ENCODE measurements at places on chromosomes 7 and 10.

GRCh38 chr10:57919864-57920263 is 347.8 kb downstream of the IPMK start:
- DNase-seq, result no peak

GRCh38 chr7:133448012-133448411 is 195.1 kb downstream of the EXOC4 start:
- no peak for DNase-seq

GRCh38 chr10:124688386-124688785 is 55.8 kb downstream of the FAM53B start:
- DNase-seq, result no peak

DNA sequence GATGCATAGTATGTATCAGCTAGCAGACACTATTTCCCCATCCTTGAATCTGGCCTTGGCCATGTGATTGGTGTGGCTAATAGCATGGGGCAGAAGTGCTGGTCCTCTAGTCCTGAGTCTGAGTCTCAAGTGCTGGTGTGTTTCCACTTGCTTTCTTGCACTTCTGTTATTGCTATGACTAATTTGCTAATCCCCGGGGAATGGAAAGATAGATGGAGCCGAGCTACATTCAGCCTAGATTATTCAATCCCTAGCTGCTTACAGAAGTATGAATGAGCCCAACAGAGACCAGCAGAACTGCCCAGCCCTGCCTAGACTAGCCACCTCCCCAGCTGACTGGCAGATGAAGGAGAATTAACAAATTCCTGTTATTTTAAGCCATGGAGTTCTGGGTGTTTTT is 53.2 kb upstream of the SYPL1 start:
- DNase-seq, result no peak

DNA sequence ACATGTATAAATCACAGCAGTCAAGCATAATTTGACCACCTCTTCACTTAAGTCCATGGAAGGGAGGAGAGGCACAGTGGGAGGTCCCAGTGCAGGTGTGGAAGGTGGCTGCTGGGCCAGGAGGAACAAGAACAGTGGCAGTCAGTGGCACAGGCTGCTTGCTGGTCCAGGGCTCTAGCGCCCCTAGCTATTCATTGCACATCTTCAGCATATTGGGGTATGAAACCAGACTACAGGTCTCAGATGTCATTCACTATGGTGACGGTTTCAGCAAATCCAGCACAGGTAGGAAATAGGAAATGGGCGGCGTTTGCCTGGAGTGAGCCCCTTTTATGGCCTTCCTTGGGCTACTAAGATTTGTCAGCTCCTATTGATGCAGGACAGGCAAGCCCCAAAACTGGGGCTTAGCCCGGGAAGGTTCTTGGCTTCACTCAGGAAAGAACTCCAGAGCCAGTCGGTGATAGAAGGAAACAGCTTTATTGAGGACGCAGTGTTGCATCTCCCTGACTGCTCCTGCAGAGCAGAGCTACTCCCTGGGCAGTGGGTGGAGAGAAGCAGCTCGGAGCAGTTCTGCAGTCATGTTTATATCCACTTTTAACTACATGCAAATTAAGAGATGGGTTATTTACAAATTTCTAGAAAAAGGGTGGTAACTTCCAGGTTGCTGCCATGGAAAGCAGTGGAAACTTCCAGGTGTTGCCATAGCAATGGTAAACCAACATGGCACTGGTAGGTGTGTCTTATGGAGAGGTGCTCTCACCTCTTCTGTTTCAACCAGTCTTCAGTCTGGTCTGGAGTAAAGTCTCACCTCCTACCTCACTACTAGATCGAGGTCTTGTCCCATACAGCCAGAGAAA is 608.8 kb downstream of the PARD3 start:
- DNase-seq, result no peak

DNA sequence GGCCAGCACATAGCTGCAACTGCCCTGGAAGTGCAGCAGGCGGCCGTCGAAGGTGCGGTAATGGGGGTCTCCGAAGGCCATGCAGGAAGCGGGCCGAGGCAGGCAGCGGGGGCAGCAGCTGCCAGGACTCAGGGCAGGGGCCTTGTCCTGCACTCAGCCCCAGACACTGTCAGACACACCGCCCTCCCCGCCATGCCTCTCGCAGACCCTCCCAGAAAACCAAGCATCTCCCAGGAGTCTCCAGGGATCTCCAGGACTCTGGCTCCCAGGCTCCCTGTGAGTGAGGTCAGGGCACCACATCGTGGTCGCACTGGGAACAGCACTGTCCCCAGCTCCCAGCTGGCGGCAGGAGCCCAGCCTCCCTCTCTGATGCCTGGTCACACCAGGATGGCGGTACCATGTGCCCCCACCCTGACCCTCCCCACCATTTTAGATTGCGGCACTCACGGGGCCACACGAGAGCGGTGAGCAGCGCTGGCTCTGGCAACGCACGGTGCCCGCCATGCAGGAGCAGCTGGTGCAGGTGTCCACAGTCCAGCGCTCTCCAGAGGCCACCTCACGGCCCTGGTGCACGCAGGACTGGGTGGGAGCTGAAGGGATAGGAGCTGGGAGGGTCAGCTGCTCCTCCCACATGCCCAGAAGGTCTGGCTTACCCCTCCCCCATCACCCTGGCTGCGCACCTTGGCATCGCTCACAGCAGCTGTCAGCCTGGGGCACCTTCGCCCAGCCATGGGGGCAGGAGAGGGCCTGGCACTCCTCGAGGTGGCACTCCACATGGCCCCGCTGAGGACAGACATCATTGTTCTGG is 17.5 kb downstream of the ATP6V1F start:
- DNase-seq, result peak; percentile 78

DNA sequence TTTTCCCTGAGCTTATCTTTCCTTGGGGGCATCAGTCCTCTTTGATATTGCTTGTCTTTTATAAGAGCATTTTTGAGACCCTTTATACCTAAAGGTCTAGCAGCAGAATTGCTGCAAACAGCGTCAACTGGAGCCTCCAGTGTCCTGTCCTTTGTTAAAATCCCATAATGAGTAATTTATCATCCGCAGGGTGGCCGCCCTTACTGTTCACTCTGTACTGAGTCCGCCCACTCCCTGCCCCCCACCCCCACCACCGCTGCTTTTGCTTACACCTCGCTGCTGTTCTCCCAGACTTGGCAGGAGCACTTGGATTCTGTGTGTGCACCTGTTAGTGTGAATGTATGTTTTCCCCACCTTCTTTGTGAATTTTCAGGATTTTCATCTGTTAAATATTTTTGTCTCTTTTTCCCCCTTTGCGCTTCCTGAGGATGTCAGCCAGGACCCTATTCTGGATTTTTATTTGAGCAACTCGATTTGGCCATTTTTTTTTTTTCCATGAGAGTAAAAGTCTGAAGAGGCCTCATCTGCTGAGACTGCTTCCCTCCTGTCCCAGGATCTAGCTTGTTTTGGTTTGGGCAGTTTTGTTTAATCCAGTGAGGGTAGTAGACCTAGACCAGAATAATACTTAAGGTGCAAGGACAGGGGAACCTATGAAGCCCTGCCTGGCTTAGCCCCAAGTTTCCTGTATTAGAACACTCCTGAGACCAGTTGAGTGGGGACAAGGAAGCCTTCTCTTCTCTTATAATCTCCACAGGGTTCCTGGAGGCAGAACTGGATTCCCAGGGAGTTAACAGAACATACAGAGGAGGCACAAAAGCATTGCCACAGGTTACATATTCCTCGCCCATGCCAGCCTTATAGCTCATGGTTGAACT is 8.2 kb downstream of the AGFG2 start:
- DNase-seq, result no peak

GRCh38 chr10:78784546-78784945 is 284.2 kb upstream of the ZMIZ1 start:
- DNase-seq, result no peak

DNA sequence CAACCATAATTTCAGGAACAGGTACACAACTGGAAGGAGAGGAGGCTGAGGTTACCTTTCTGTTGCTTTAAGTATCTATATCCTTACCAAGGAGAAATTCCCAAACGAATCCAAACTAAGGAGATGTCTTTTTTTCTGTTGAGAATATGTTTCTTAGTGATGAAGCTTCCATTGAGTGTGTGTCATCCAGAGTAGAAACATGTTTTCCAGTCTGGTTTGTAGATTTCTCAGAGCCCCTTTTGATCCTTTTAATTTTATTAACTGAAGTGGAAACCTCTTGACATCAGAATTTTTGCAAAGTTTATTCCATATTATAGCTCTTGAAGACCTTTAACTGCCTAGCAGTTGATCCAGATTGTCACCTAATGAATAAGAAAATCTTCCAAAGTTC is 207.1 kb upstream of the FERD3L start:
- DNase-seq, result no peak

- no peak for DNase-seq
These were observed 560.9 kb downstream of the SDK1 start for GRCh38 chr7:3861941-3862340.

- no peak for DNase-seq
These were observed 1.3 kb downstream of the LDB1 start for GRCh38 chr10:102118867-102119266.

GRCh38 chr10:120087109-120087508 is 194.6 kb downstream of the SEC23IP start:
- no peak for DNase-seq

DNA sequence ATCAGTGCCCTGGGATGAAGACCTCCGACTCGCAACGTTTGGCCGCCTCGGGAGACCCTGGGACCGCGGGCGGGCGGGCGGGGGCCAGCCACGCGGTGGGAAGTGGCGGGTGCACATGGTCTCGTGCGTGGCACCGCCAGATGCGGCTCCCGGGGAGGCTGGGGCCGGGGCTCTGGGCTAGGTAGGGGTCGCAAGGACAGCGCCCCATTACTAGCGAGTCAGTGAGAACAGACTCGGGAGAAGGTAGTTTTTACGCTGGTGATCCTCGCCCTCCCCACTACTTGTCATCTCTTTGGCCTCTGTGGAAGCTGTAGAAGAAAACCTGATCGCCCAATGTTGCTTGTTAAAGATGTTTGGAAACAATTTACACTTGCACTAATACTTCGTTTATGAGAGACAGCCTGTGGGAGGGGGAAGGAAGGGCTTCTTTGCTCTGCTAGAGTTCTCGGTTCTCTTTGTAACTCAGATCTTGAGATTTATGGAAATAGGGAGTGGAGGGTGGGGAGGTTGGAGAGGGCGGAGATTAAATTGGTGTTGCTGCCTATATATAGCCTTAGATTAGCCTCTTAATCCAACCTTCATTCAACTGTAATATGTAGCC is 591 bp downstream of the BZW2 start:
- DNase-seq, result no peak

DNA sequence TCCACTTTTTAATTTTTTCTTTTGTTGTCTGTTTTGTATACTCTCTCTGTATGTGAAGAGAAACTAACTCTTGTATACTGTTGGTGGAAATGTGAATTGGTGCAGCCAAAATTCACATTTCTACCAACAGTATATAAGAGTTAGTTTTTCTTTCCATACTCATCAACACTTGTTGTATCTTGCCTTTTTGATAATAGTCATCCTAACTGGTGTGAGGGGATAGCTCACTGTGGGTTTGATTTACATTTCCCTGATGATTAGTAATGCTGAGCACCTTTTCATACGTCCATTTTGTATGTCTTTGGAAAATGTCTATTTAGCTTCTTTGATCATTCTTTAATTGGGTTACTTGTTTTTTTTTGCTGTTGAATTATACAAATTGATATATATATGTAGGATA is 375.5 kb upstream of the IGFBP3 start:
- no peak for DNase-seq

DNA sequence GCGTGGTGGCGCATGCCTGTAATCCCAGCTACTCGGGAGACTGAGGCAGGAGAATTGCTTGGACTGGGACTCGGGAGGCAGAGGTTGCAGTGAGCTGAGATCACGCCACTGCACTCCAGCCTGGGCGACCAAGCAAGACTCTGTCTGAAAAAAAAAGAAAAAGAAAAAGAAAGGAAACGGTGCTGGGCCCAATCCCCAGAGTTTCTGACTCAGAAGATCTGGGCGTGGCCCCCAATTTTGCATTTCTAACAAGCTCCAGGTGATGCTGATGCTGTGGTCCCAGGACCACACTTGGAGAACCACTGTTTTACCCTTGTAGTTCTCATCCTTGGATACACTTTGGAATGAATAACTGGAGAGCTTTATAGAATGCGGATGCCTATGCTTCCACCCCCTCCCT is 79.0 kb downstream of the C10orf105 start:
- no peak for DNase-seq

DNA sequence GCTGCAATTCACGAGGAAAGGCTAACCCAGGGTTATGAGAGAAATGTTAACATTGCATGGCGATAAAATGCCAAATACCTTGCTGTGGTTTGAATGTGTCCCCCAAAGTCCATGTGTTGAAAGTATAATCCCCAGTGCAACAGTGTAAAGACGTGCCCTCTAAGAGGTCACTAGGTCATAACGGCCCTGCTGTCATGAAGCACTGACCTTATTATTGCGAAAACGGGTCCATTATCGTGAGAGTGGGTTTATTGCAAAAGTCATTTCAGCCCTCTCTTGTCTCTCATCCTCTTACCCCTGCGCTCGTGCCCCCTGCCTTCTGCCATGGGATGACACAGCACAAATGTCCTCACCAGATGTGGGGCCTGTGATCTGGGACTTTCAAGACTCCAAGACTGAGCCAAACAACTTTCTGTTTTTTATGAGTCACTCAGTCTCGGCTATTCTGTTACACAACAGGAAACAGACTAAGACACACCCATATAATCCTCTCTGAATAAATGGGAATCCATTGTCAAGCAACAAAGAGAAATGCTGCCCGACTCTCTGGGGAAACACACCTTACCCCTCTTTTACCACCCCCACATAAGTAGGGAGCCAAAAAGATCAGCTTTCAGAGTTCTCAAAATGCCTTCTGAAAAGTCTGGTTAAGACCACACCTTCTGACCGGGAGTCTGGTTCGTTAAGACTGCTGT is 73.1 kb upstream of the UCN3 start:
- DNase-seq, result no peak

- no peak for DNase-seq
These were observed 83.0 kb upstream of the ATP6V0A4 start for GRCh38 chr7:138880881-138881578.

GRCh38 chr7:22821702-22822485 is 755 bp downstream of the TOMM7 start:
- DNase-seq, result no peak

DNA sequence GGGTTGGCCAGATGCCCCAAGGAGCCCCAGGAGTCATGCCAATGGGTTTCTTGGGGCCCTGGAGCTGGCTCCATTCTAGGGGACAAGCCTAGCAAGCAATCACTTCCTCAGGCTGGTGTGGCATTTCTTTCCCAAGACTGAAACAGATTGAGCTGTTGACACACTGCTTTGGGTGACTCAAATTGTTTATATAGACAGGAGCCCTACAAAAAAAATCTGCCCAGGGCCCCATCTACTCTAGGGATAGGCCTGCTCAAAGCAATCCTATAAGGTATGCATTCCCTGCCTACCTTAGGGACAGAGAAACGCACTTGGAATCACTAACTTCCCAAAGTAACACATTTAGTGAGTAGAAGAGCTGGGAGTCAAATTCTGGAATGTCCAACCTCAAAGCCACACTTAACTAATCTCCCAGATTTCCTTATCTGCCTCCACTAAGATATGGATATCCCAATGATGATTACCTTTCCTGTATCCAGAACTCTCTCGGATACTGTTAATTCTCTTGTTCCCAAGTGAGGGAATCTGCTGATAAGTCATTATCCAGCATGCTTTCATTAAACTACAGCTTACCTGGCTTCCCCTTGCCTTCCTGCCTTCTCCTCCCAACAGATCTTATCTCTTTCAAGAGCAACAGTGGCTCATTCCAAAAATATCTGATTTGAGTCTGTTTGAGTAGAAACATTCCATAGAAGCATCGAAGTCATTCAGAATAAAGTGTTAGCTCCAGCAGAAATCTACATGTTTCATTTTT is 3.1 kb downstream of the ABLIM1 start:
- no peak for DNase-seq

Measured in GM13976 (cell line).